ENCODE measurements at places on chromosomes 2 and 18.
A peak's percentile ranks its signal among the peaks of the same experiment; 100 is the strongest.

DNA sequence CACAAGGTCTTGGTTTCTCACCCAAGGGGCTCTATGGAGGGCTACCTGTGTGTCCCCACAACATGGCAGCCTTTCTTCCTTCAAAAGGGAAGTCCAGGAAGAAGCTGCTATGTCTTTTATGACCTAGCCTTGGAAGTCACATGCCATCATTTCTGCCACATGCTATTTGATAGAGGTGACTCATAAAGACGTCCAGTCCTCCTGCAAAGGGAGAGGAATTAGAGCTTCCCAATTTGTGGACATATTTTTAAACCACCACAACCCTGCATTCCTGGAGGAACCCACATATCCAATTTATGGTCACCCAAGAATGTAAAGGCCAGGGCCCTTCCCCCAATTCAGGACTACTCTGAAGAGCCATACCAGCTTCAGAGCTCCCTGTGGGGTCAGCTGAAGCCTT, 246.2 kb downstream of the CYP26B1 start:
- DNase-seq = no peak

GRCh38 chr2:227576110-227576509, 22.6 kb upstream of the SCYGR2 start:
- no peak for DNase-seq

DNA sequence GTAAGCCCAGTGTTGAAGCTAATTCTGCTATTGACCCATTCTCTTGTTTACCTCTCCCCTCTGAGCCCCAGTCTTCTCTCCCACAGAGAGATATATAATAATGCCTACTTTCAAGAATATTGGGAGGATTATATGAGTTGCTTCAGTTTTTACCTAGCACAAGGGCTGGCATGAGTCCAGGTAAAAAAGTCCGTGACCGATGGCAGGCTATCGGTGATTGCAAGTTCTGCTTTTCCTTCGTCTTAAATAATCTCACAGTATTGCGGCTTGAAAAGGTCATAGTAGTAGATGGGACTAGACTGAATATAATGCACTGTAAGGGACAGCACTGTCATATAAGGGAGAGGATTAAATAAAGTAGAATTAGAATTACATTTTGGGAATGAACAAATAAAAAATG, 77.6 kb downstream of the KIF5C start:
- DNase-seq = no peak

- DNase-seq = no peak
These were observed 283.0 kb downstream of the MYCN start for GRCh38 chr2:16223161-16223840.

DNA sequence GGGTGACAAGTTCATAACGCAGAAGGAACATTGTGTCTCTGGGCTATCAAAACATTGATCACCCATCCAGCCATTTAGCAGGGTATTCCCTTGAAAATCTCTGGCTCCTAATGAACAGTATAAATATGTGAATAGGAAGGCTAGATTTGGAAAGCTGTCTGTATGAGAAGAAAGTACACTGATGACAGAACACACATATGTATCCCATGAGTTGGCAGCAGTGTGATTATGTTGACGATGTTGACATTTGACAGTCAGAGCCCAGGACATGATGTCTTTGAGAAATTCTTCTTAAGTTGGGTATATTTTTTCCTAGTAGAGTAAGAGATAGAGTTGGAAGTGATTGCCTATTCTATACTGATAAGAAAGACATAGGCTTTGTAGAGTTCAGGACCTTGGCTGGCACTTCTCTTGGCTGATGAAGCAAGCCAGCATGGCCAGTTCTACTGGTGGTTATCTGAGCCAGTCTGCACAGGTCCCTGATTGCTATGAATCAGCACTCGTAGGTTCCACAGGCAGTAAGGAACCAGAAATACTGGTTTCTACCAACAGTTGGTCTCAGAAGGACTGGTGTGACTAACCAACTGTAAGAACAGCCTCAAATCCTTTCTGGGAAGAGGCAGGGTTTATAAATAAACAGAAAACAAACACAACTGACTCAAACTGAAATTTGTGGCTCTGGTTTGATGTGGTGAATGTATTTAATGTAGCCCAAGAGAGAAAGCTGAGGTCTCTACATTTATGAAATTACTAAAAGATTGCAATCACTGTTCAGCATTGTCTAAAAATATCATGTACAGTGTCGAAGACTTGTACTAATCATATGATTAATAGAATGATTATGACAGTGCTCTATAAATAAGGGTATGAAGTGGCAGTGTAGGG, 43.9 kb upstream of the RAPH1 start:
- no peak for DNase-seq

- no peak for DNase-seq
These were observed 40.6 kb downstream of the DHX57 start for GRCh38 chr2:38835015-38835601.

DNA sequence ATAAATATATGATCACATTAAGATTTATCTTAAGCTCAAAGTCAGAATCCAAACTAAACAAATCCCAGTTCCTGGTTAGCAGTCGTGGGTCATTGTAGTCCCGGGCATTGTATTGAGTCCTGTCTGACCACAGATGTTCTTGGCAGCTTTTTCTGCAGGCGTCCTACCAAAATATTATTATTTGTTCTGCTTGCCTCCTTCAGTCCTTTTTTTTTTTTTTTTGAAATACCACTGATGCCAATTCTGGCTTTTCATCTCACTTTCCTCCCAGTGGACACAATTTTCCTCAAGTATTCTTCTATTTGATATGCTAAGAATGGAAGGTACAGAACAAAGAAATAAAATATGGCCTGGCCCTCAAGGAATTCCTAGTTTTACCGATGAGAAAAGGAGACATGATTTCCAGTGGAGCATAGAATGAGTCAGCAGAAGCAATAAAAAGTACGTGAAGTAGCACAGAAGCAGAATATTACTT, 151.6 kb downstream of the CSRNP3 start:
- DNase-seq = no peak

GRCh38 chr18:71336576-71337210, 1047.8 kb downstream of the SOCS6 start:
- DNase-seq = no peak

- no peak for DNase-seq
These were observed 156.6 kb downstream of the TXNL1 start for GRCh38 chr18:56481751-56482150.

- DNase-seq = no peak
These were observed 1076.2 kb downstream of the TSN start for GRCh38 chr2:122831649-122832048.

- DNase-seq = no peak
These were observed 104.0 kb downstream of the HIBCH start for GRCh38 chr2:190215620-190216019.

GRCh38 chr18:35334821-35335220, 9.4 kb downstream of the ZNF24 start:
- DNase-seq = no peak

DNA sequence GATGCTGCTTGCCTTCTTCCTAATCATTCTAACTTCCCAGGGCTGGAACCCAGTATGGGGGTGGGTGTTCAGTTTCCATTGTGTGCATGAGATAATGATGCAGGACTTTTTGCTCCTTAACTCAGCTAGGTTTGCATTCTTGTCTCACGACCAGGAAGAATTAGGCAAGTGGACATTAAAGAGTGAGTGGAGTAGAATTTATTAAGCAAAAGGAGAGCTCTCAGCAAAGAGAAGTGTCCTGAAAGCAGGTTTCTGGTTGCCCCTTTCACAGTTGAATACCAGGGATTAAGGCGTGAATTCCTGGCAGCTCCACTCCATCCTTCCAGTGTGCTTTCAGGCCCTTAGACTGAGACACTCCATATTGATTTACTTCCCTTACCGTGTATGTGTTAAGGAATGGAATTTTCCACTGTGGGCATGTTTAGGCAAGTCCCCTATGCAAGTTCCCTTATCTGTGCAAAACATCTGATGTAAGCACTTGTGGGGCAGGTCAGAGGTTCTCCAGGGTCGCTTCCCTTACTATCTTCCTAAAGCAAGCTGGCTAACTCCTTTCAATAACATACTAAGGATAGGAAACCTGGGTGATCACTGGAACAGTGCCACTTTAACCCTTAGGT, 126.5 kb downstream of the GPR39 start:
- DNase-seq = no peak

- DNase-seq = no peak
These were observed 100.8 kb downstream of the ZNF532 start for GRCh38 chr18:58965291-58966004.

DNA sequence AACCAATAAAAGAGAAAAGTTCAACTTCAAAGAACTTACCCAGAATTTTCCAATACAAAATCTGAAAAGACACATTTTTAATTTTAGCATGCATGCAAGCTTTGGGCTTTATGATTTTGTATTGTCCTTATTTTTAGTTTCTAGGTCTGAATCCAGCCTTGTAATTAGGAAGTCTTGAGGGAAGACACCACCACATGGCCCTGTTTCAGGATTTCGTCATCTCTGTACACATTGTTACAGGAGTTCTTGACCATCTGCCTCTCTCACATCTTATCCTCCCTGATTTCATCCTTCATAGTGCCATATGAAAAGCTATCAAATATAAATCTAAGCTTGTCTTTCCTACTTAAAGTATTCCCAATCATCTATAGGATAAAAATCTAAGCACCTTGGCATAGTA, 176.1 kb downstream of the TXNL1 start:
- DNase-seq = no peak

DNA sequence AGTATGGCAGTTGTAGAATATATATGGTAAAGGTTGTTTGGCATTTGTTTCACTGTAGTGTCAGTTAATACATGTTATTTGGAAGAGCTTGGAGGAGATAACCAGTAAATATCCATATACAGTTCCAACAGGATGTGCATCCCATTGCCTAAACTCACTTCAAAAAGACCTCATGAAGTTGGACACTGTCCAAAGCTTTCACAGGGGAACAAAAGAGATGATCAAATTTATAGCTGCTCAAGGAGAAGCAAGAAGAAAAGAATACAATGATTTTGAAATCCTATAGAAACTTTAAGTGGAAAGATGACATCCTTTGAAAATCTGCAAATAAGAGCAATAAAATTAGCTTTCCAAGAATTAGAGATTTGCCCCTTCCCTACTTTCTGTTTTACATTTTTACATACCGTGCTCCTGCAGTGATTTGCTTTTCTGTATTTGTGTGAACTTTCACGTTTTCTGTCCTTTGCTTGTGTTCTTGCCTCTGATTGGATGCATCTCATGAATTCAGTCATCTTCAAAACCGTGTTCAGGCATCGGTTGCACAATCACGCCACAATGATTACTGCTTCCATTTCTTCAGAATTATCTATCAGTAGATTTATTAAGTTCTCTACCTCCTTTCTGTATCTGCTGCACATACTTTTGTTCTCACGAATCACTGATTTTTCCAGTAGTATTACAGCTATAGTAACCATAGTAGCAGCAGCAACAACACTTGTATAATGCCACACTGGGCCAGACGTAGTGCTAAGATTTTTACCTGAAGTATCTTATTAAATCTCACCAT, 83.8 kb downstream of the PARD3B start:
- no peak for DNase-seq

GRCh38 chr2:31420936-31421335, 6.4 kb upstream of the XDH start:
- no peak for DNase-seq

DNA sequence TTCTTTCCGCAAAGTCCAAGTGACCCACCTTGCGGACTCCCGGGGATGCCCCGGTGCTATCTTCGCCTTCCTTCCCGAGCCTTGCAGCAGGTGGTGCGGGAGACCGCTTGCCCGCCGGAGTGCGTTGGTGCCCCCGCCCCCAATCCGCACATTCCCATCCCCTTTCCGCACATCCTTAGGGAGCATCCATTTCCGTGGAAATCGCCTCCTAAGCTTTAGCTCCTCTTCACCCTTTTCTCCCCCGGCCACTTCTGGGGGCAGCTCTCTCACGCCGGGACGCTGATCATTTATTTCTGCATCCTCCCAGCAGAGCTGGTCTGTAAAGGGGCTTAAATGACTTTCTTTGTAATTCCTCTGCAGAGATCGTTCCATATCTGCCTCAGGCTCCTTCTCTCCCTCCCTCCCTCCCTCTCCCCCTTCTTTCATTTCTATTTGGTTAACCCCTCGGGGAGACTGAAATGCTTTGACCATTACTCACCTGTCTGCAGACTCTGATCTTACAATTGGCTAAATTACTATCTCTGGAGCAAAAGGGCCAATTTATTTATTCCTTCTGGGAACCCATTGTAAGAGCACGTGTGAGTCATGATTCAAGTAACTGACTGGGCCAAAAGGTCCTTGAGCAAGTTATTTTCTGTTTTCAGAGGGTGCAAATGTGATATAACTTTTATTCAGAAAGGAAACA, 1.3 kb upstream of the LYPD1 start:
- no peak for DNase-seq

DNA sequence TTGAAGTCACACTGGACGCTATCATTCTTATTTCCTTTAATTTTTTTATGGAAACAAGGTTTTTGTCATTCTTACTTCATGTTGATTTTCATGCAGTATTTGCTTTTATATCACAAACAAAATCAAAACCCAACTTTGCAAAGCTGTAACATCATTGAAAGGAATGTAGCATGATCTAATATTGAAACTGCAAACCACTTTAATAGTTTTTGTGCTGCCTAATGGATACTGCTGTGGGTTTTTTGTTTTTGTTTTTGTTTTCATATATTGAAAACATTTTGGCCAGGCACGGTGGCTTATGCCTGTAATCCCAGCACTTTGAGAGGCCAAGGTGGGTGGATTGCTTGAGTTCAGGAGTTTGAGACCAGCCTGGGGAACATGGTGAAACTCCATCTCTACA, 81.6 kb downstream of the MAP2 start:
- no peak for DNase-seq

DNA sequence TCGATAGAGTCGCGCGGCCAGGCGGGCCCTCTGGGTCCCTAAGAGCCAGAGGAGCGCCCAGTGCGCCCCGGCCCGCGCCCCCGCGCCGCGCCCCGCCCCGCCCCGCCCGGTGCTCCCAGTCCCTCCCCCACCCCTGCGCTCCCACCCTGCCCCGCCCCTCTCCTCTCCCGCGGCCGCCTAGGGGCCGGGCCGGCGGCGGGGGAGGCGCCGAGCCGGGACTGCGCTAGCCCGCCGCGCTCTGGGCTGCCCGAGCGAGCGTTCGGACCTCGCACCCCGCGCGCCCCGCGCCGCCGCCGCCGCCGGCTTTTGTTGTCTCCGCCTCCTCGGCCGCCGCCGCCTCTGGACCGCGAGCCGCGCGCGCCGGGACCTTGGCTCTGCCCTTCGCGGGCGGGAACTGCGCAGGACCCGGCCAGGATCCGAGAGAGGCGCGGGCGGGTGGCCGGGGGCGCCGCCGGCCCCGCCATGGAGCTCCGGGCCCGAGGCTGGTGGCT, at the start of gene GPC1:
GPC1 (plus strand) TSS at position 207 of the 491 bp plus-strand sequence; CDS start at position 463, 256 bp downstream.
- peak; percentile 40 for DNase-seq

GRCh38 chr2:114609801-114610200, 167.4 kb downstream of the DPP10 start:
- no peak for DNase-seq

DNA sequence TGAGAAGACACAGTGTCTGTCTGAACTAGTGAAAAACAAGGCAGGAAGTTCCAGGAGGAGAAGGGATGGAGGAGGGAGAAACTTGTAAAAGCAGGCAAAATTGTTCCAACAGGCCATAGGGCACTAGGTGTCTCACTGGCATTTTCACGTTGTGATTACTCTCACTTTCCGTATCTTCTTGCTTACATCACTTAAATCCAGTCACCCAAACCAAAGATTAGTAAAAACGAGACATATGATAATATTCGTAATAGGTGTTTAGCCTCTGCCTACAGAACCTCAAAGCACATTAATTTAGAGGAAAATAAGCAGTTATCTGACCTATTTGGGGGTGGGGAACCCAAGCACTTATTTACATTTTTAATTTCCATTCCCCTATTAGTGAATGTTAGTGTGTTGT, 78.3 kb downstream of the POU3F3 start:
- DNase-seq = no peak

All from T-helper 9 cell (primary cell).